ENCODE measurements at places on chromosomes 12 and 14. TPM values are rescaled to one million over a fixed set of nuclear protein-coding genes. Genes with fewer than 3 reads are reported as not detected.

DNA sequence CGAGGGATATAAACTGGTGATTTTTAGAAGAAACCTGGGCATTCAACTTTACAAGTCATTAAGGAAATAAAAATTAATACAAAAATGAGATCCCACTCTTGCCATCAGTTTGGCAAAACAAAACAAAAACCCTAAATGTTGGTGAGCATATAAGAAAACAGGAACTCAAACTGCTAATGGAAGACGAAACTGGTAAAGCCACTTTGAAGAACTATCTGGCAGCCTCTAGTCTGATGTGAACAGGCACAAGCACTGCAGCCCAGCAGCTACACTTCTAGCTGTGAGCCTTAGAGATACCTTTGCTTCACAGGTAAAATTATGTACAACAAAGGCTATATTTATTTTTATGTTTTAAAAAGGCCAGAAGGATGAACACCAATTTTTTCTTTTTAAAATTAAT, 459.6 kb downstream of the ZFP36L1 start:
- no peak for DNase-seq

- DNase-seq = no peak
These were observed 4.6 kb downstream of the TAC3 start for GRCh38 chr12:57011438-57012424.

The FSCB gene
- total RNA-seq = not detected

DNA sequence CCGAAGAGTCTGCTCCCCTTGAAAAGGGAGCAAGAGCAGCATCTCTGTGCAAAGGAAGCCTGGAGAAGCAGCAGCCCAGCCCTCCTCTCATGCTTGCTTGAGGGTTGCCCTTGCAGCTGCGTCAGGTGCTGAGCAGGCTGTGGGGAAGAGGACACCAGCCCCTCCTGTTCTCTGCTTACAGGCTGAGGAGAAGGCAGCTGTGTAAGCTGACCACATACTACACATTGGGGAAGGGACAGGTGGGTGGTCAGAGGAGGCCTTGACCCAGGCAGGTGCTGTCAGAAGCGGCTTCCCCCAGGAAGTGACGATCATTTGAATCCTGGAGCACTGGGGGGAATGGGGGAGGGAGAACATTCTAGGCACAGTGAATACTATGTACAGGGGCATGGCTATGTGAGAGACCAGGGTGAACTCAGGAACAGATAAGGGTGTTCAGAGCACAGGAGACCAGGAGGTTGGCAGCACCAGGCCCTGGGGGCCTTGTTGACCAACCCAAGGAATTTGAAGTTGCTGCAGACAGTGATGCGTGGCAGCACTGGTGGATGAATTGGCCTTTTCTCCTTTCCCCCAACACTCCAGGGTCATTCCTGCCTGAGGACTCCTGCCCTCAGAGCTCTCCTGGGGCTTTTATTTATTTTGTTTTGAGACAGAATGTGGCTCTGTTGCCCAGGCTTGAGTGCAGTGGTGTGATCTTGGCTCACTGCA, 2.7 kb upstream of the KLC1 start:
- no peak for DNase-seq

DNA sequence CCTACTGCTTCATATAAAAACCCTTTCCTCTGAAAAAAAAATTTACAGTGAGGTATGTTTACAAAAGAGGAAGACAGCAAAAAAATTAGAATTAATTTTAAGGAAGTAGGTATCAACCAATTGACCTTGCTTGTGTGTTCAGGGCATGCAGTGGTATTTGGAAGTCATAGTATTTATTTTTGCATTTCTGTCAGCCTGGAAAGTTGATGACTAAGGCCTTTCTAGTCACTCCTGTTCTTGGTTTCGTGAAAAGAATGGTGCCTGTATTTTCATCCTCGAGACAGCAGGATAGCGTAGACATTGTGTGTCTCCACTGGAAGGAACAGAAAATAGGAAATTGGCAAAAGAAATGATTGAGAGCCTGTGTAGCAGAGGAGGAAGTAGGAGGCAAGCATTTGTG, 24.5 kb downstream of the SLC16A7 start:
- DNase-seq = no peak

The OGFOD2 gene
- 16.1 TPM for total RNA-seq

DNA sequence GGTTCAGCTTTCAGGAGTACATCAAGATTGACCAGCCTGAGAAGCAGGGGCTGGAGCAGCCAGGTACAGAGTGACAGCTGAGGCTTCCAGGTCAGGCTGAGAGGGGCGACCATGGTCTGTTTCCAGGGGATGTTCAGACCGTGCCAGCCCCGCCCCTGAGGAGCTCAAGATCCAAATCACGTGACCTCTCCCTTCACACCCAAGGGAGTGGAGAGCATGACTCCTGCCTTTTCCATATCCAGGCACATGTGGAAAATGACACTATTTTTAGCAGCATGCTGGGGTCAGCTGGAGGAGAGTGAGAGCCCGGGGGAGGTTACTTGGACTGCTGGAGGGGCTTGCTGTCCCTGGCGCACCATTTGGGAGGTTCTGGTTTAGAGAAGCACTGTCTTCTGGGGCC, 92.7 kb downstream of the B4GALNT3 start:
- DNase-seq = no peak

DNA sequence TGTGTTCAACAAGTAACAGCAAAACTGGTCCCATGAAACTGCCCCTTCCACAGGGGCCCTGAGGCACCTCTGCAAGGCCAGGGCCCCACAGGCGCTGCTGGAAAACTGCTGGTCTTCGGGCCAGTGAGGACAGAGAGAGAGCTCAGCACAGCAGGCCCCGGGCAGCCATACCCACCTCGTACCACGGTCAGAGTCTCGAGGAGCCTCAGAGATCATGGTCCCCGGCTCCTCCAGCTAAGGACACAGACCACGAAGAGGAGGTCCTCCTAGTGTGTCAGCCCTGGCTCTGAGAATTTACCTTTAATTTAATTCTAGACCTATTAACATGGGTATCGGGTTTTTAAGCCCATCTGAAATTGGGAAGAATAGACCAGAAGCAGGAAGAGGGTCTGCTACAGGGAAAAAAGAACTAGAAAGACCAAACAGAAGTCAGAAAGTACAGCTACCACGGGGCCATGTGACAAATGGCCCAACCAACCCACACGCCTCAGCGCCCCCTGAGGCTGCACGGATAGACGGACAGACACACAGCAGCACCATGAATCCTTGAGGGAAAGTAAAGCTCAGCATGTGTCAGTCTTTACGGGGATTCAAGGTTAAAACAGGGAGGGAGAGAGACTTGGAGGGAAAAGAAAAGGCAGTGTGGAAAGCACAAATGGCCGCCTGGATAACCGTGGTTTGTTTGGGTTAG, 22.9 kb downstream of the ANKRD9 start:
- no peak for DNase-seq
